T1000 (cell line): ENCODE measurements at places on chromosomes 16 and 17.

GRCh38 chr17:4908711-4909496 lies 6.0 kb upstream of the CHRNE start:
- DNase-seq = peak; percentile 47

GRCh38 chr17:70017112-70017511 lies 57.9 kb upstream of the KCNJ16 start:
- no peak for DNase-seq

DNA sequence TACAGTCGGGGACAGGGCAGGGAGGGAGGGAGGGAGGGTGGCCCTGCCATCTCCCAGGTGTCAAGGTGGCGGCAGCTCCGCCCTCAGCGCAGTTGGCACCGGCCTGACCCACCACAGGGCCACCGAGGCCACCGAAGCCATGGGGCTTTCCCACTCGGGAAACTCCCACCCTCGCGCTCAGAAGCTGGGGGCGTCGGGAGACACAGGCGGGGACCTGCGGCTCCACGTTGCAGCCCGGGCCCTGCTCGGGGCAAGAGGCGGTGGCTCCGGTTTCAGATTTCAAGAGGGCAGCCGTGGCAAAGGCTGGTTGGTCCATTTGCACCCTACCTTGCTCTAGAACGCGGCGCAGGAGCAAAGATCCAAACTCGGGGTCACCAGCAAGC lies 544 bp downstream of the CYB561 start:
- peak; percentile 59 for DNase-seq

- DNase-seq = peak; percentile 69
Measured at GRCh38 chr16:19907161-19907992, 22.7 kb upstream of the GPRC5B start.

GRCh38 chr17:4014148-4014927 lies 50.1 kb upstream of the ATP2A3 start:
- DNase-seq = no peak

DNA sequence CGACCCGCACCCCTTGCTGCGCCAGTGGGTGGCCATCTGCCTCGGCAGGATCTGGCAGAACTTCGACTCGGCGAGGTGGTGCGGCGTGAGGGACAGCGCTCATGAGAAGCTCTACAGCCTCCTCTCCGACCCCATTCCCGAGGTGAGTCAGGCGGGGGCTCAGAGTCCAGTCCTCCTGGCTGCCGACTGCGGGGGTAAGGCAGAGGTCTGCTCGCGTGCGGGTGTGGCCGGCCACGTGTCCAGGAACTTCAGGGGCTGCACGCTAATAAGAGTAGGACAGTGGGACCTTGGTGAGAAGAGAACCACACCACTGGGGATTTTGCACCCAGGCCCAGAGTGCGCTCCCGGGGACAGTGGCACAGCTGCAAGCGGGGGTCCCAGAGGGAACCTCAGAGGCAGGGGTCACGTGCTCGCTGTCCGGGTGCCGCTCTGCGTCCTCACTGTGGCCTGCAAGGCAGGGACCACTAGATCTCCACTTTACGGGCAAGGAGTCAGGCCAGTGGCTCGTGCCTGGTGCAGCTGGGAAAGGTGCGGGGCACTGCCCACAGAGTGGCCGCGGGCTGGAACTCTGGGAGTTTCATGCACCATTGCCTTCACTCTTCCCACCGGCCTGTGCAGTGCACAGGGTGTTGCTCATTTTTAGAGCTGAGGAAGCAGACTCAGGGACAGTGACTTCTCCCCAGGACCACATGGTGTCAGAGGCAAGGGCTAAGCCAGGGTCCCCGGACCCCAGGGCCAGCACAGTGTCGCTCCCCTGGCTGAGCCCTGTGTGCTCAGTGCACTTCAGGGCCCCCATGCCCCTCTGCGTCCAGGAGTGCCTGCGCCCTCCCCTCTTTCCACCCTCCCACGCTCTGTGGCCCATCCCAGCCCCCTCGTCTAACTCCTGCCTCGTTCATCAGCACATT lies 107.6 kb upstream of the CHMP6 start:
- DNase-seq = no peak

DNA sequence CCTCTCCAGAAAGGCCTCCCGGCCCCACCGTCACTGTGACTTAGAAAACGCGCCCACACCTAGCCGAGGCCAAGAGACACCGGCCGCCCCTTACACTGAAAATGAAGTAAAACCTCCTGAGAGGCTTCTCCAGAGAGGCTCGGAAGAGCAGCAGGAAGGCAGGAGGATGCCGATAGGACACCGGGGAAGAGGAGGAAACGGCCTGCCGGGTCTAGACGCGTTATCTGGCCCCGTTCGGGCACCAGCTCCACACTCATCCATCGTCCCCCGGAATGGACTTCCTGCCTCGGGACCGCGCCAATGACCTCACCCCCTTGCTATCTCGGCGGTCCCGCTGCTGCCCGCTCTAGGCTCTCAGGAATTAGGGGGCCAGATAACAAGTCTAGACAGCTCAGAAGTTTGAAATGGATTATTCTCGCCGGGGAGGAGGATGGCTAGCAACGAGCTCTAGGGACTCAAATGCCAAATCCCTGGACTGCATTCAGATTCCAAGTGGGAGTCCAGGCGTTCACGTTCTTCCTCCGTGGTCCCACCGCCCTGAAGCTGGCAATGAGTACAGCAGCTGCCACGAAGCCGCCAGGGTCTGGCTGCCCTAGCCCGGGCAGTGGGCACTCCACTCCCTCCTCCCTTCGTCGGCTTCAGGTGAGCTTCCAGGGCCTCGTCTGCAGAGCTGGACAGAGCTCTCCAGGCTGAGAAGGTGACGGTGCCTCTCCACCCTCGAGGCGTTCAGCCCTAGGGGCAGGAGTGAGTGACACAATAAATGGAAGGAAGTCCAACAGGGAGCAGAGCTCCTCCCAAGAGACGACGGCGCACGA lies 350.9 kb downstream of the FOXL1 start:
- peak; percentile 39 for DNase-seq

DNA sequence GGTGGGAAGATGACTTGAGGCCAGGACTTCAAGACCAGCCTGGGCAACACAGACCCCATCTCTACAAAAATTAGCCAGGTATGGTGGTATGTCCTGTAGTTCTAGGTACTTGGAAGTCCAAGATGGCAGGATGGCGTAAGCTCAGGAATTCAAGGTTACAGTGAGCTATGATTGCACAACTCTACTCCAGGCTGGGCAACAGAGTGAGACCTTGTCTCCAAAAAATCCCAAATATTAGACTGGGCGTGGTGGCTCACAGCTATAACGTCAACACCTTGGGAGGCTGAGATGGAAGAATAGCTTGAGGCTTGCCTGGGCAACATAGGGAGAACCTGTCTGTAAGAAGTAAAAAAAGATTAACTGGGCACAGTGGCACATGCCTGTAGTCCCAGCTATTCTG lies 30.8 kb downstream of the SUZ12 start:
- no peak for DNase-seq

GRCh38 chr17:43907425-43907981 lies at the start of gene MPP2:
Gene MPP2, minus strand, starts transcription at chr17:43907536. Its CDS starts 3,076 bp downstream, at chr17:43904460.
- DNase-seq = no peak

DNA sequence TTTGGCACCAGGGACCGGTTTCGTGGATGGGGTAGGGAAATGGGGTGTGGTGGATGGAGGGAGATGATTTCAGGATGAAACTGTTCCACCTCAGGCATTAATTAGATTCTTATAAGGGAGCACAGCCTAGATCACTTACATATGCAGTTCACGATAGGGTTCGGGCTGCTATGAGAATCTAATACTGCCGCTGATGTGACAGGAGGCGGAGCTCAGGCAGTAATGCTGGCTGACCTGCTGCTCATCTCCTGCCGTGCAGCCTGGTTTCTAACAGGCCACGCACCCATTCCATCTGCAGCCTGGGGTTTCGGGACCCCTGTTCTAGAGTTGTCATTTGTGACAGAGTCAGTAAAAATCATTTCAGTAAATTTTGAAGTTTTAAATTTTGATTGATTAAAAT lies 99.7 kb downstream of the CHD9 start:
- DNase-seq = no peak

- no peak for DNase-seq
Measured at GRCh38 chr17:44334727-44335126, 10.1 kb upstream of the SLC25A39 start.

GRCh38 chr17:72182371-72182873 lies 61.6 kb downstream of the SOX9 start:
- DNase-seq = no peak

- DNase-seq = no peak
Measured at GRCh38 chr17:55405600-55405999, 16.0 kb downstream of the MMD start.

DNA sequence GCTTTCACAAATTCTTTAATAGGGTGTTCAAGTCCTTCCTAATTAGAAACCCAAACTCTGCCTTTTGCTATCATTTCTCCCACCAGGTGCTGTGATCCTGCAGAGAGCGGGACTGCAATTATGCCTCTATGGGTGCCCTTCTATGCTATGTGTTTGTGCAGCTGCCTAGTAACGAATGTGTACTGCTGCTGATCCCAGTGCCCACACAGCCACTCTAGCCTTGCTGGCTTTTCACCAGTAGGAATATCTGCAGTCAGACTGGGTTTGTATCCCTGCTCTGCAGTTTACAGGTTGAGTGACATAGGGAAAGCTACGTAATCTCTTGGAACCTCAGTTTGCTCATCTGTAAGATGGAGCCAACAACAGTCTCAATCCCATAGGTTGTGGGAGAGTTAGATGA lies 179.6 kb upstream of the IRX3 start:
- DNase-seq = no peak
